DMS 273 treated with DMSO at 0.1 percent for 48 hours (cell line): ENCODE measurements at places on chromosomes 2 and 18.

GRCh38 chr18:51448949-51449348 lies 251.5 kb upstream of the MEX3C start:
- no peak for DNase-seq

DNA sequence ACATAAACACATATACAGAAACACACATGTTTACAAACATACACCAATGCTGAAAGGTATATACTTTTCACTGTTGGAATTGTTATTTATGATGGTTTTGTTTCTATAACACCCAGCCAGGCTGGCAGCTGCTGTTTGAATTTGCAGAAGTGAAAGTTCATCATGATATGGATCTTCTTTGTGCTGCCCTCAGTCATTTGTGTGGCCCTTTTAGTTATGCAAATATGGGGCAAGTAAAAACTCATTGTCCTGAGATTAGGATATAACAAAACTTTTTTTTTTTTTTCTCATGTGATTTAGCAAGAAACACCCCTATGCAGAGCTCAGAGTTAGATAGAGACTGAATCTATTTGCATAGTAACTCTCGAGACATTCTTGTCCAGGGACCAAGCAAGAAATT lies 714.1 kb downstream of the KCNJ3 start:
- DNase-seq = no peak

GRCh38 chr2:160735696-160736095 lies 242.1 kb upstream of the RBMS1 start:
- no peak for DNase-seq

DNA sequence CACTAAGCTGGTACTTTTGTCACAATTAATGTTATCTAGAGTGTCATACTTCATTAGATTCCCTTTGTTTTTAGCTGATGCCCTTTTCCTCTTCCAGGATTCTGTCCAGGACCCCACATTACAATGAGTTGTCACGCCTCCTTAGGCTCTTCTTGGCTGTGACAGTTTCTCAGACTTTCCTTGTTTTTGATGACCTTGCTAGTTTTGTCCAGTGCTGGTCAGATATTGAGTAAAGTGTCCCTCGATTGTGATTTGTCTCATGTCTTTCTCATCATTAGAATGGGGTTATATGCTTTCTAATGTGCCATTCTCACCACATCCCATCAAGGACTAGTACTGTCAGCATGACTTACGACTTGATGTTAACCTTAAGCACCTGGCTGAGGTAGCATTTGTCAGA lies 162.3 kb downstream of the FHOD3 start:
- DNase-seq = no peak

DNA sequence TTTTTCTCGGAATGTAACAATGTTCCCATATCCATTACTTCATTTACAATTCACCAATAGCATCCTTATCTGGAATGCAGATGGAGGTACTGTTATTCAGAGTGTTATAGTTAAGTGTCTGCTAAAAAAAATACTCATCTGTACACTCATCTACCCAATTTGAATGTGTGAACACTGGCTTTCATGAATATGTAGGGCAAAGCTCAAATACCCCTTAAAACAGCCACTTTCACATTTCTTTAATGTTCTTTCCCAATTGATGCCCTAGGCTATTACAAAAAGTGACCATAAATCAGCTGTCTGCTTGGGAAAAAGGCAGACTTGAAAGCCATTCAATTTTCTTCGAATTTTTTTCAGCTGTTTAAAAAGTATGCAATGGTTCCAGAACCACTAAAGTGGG lies 796.3 kb upstream of the FSHR start:
- no peak for DNase-seq

- no peak for DNase-seq
Observed at GRCh38 chr2:119756837-119757236, 2.9 kb upstream of the PTPN4 start.

DNA sequence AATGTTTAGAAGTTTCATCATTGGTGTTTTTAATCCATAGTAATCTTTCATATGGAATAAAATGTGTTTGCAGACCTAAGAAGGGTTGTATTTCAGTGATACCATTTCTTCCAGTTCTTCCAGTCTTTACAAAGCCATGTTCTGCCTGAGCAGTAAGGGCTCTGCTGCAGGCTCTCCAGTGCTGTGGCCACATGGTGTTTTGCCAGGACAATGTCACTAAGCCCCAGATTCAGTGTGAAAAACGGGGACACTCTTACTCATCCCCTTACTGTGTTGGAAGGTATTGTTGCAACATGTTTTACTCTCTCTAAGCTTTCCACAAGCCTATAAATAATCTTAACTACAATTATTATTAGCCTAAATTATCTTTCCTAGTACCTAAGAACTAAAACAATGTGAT lies 481.4 kb upstream of the CDH7 start:
- DNase-seq = no peak

DNA sequence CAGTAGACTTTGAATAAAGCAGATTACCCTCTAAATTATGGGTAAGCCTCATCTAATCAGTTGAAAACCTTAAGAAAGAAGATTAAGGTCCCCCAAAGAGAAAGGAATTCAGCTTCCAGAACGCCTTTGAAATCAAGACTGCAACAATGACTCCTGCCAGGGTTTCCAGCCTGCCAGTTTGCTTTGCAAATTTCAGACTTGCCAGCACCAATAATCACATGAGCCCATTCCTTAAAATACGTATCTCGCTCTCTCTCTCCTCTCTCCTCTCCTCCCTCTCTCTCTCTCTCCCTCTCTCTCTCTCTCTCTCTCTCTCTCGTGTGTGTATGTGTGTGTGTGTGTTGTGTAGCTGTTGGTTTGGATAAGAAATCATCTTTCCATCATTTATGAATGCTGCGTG lies 184.2 kb downstream of the PDE1A start:
- DNase-seq = no peak

DNA sequence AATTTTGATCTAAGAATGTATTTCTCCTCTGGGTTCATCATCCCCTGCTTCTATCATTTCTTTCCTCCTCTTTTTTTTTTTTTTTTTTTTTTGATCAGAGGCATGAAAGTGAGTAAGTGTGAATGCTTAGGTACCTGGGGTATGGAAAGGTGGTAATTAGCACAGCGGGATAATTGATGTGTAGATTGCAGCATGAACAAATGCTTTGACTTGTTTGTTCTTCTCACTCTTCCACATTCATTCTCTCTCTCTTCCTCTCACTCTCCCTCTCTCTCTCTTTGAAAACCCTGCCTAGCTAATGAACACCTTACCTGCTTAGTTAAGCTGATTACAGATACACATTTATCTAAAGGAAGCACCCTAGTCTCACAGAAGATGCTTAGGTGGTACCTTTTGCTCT lies 74.7 kb downstream of the ZEB2 start:
- DNase-seq = no peak

- DNase-seq = no peak
Observed at GRCh38 chr2:148541792-148542191, 102.8 kb upstream of the EPC2 start.

- no peak for DNase-seq
Observed at GRCh38 chr2:21412944-21413443, 289.2 kb downstream of the TDRD15 start.

DNA sequence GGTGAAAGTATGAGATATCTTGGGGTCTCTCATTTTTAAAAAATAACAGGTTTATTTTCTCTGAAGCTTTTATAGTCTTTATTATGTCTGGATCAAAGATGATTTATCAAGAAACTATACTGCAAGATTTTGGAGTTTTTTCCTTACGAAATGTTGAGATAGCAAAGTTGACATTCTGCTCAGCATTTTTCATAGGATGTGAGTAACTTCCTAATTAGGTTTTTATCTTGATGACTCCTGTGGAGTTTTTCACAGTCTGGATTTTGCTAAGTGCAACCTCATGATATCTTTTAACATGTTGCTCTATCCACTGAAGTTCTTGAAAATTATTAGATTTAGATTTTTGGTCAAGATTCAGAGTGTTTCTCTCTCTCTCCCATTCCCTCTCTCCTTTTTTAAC lies 17.8 kb downstream of the TCF7L1 start:
- no peak for DNase-seq

GRCh38 chr2:23350041-23350791 lies 34.8 kb upstream of the KLHL29 start:
- no peak for DNase-seq

GRCh38 chr2:96669539-96670215 lies 27.1 kb downstream of the FER1L5 start:
- DNase-seq = no peak

DNA sequence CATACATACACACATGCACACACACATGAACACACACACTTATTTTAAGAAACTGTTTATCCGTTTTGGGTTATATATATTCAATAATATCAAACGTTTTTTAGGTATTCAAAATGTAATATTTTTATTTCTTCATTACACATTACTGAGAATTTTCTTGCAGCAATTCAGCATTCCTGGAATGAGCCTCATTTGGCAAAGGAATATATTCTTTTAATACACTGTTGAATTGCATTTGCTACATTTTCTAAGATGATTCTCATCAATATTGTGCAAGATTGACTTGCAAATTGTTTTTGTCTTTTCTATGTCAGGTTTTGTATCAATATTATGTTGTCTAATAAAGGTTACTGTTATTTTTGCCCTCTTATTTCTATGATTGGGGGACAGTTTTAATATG lies 276.1 kb upstream of the CYP26B1 start:
- DNase-seq = no peak

GRCh38 chr2:71492112-71492511 lies 38.8 kb downstream of the DYSF start:
- no peak for DNase-seq

- DNase-seq = no peak
Observed at GRCh38 chr2:35978218-35978617, 377.4 kb upstream of the CRIM1 start.

GRCh38 chr2:123738643-123739042 lies 286.4 kb upstream of the CNTNAP5 start:
- DNase-seq = no peak

DNA sequence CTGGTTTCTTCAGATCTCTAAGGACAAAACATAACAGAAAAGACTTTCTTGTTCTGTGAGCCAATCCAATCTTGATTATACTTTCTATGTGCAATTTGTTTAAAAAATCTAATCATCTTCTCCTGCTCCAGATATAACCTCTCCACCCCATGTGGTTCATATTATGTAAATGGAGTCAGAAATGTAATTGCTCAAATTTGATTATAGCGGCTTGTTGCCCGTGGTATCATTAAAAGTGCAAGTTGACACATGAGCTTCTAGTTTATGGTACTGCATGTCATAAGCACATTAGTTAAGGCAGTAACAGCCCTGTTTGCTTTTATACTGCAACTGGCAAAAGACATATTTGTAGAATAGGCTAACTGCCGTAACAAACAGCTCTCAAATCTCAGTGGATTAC lies 715.1 kb upstream of the CDH7 start:
- no peak for DNase-seq

GRCh38 chr2:60433018-60433596 lies 120.3 kb downstream of the BCL11A start:
- DNase-seq = no peak

DNA sequence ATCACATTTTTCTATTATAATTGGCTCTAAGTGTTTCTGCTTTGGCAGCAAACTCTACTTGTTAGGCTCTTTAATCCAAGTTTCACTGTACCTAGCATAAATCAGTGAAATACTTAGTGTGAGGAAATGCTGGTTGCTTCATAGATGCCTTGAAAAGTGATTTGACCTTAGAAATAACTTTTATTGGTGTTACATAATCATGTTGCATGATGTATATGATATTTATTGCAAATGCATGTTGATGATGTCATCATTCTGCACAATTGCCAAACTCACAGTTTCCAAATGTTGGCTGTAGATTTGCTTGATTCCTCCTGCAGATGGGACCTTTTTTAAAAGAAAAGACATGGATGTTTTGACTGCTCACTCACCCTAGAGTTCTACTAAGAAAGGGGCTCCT lies 137.6 kb upstream of the BCL2L11 start:
- DNase-seq = no peak

GRCh38 chr18:9104244-9104901 lies 1.9 kb downstream of the NDUFV2 start:
- DNase-seq = no peak

DNA sequence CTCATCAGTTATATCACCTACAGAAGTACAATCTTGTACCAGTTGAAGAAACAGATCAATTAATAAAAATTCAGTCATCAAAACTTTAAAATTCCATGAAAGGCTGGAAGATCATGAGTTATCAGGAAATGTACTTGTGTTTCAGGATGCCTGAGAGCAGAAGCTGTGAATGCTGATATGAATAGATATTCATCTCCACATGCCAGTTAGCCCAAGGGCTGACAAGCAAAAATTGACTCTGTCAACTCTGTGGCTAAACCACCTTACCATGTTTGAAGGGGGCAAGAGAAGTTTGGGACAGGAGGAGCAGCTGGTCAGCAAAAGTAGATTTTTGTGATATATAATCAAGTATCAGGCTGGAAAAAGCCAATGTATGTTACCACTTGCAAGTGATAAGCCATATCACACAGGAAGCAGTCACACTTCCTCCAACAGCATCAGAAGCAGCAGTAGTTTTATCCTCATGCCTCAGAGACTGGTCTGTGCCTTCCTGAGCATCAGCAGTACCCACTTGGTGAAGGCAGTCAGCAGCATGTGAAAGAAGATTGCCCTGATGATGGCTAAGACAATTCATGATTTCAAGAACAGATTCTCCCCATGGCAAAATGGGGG lies 328.2 kb upstream of the CNTNAP5 start:
- DNase-seq = no peak

DNA sequence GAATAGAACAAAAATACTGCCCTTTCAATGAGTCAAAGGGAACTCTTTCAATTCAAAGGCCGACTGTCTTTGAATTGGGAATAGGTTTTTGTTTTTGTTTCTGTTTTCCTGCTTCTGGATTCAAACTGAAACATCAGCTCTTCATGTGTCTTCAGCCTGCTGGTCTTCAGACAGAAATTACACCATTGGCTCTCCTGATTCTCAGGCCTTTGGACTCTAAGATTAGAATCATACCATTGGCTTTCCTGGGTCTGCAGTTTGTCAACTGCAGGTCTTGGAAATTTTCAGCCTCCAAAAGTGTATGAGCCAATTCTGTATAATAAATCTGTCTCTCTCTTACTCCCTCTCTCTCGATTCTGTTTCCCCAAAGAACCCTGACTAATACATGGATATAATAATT lies 31.1 kb downstream of the CTLA4 start:
- DNase-seq = no peak
